Urinary bladder (tissue), 4 donors: ENCODE measurements at places on chromosomes 6 and 20.

DNA sequence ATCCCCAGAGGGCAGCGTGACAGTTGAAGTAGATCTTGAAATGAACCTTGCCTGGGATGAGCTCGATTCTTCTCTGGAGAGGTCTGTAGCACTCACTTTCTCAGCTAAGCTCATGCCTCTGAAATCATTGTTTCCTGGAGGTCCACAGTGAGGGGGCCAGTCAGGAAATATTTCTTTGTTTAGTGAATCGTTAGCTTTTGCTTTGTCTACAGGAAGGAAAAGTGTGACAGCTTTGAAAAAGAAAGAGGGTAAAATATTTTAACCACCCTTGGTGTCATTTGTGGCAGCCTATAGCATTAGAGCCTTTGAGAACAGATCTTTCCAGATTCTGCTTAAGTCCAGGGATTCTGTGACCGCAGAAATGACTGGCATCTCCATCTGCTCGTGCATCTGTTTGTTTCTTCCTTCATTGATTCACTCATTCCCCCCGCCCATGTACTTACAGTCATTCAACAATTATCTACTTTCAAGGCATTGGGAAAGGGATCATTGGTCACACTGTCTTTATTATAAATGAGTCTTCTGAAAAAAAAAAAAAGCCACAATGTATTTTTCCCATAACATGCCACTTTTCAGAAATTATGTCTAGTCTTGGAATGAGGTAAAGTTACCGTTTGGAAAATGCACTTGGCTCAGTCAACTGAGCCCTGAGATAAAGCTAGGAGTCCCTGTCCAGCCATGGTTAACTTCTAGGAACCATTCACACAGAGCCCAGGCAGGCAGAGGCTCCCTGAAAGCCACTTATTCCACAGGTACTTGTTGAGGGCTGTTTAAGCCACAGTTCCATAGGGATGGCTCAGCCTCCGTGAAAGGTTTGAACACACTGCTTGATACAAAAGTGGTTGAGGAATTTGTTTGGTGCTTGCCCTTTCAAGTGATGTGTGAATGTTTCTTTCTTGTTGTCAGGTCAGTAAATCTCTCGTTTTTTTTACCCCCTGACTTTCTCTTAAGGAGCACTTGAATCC is 86.0 kb downstream of the TIAM2 start:
- DNase-seq, result no peak

GRCh38 chr20:58330687-58331086 is 21.2 kb downstream of the RAB22A start:
- DNase-seq, result no peak

DNA sequence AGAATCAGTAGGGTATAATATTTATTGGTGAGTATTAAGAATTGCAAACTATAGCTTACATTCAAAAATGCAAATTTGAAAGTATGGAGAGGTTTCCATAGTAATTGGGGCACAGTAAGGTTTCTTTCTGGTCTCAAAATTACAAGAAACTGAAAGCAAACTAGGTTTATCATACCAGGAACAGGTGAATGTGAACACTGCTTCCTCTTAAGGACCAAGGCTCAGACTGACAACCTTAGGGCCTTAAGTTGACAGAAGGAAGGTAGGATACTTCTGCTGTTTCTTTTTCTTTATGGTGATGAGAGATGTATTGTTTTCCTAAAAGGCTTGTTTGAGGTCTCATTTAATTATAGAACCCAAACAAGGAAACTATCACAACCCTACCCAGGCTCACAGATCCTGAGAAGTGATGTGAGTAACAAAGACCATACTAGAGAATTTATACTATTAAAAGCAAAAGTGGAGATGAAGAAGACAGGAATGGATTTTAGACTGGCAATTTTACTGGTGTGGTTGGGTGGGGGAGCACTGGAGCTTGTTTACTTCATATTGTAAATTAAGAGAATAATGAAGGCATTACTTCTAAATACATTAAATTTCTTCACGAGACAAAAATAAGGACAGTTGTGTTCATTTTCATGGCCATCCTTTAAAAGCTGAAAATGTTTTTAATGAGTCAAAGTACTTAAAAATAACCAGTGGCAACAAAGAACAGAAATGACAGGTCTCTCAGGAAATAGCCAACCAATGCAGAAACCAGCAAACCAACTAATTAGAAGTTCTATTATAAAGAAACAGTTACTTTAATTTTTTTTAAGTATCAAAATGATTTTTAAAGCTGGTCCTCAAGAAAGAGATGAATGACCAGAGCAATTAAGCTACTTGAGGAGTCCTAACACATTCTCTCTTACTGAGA is 21.3 kb downstream of the STAU1 start:
- no peak for DNase-seq

DNA sequence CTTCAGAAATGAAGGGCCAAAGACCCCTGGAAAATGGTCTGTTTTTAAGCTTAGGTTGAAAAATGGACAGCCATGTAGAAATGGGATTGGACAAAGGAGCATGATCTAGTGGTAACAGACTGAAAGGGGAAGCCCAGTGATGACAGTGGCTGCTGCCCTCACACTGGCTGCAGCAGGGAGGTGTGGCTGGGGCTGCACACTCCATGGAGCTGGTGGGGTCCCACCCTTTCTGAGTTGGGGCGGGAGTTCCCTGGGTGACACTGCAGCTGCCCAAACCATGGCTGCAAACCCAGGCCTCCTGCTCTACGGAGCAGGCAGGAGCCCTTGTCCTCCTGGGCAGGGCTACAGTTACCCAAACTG is 8.5 kb upstream of the PACSIN1 start:
- DNase-seq, result no peak

DNA sequence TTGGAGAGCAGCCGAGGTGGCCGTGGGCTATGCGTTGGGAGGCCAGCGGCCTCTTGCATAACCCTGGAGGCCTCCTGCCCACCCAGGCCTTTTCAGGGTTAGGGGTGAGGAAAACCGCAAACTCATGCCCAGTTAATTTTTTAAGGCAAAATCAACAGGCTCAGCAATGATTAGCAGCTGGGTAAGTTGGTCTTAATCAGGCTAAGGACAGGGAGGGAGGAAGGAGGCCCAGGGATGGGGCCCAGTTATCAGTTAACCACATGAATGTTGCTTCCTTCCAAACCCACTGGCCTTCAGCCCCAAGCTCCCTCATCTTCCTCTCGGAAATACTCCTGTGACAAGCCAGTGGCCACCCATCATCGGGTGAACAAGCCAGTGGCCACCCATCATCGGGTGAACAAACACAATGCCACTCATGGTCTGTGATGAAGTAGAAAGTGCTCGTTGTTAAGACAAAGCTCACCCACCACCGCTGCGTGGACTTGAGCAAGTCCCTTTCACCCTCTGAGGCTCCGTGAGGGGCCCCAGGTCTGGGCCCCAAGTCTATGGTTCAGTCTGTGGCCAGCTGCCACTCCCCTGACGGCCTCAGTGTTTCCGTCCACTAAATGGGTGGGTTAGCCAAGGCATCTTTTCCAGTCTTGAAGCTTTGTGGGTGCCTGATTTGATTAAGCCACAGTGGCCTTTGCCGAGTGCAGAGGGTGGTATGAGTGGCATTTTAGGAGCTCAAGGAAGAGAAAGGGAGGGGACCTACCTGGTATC is 39.4 kb downstream of the HNF4A start:
- DNase-seq, result no peak

GRCh38 chr6:52964318-52964717 is 30.8 kb downstream of the GSTA4 start:
- no peak for DNase-seq

DNA sequence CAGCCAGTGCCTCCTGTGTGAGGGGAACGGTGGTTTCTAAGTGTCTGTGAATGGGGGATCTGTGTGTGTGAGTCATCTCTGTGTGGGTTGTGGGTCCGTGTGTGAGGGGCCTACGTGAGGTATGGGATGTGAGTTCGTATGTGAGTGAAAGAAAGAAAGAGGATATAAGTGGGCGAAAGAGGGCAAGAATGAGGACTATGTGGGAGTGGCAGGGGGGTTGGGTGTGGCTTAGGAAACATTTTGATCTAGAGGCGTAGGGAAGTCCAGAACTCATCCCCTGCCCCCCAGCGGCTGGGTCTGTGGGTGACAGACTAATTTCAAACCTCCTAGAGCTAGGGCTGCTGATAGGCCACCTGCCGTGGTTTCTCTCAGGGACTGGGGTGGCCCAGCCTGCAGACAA is 35.5 kb downstream of the DHX35 start:
- no peak for DNase-seq

GRCh38 chr6:17817763-17818162 is 111.0 kb upstream of the NUP153 start:
- DNase-seq, result no peak
